ENCODE measurements at places on chromosomes 16 and 17. TPM values are rescaled to one million over a fixed set of nuclear protein-coding genes. Genes with fewer than 3 reads are reported as not detected.

DNA sequence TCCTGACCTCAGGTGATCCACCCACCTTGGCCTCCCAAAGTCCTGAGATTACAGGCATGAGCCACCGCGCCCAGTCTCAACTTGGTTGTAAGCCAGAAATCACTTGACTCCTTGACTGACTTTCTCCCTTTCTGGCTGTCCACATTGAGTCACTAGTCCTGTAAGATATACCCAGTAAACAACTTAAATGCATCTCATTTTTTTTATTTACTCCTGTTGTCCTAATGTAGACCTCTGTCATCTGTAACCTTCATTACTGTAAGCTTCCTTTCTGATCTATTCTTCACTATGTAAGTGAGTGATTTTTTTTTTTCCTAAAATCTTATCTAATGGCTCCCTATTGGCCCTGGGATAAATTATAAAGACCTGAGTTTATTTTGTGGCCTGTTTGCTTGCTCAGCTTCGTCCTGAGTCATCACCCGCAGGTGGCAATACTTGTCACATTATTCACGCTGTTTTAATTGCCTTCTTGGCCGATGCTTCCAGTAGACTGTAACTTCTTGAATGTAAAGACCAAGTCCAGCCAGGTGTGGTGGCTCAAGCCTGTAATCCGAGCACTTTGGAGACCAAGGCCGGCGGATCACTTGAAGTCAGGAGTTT is 41.0 kb downstream of the PAFAH1B1 start:
- peak; percentile 91 for DNase-seq

- DNase-seq = no peak
These were observed 333.6 kb upstream of the TBX2 start for GRCh38 chr17:61066062-61066461.

DNA sequence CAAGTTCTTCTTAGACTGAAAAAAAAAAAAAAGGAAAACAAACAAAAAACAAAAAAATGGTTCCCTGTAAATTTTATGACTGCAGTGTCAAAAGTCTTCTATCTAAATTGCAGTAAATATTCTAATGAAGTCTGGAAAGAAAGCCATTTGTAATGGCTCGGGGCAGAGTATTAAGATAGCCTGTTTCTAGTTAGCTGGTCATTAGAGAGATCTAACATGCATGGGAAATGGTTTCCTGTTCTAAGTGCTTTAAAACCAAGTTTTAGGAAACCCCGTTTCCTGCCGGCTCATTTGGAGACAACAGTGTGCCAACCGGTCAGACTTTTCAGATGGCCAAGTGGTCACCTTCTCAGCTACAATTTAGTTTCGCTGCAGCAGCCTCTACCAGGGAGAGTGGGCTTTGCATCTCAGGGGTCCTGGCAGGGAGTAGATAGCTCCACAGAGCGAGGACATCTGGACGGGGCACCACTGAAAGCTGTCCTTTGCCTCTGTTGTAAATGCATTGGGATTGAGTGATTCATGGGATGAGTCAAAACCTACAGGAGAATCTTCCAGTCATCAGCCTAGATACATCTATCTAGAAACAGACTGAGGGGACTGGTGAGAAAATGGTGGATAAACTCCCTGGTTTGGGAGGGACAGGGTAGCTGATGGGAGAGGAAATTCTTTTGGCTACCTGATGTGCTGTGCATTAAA is 473.2 kb upstream of the SALL1 start:
- DNase-seq = no peak

GRCh38 chr16:85724936-85725335 is 26.0 kb downstream of the C16orf74 start:
- DNase-seq = no peak

The ZNF385C gene
- 0.36 TPM for total RNA-seq

GRCh38 chr16:1887711-1888354 is 15.9 kb upstream of the MEIOB start:
- no peak for DNase-seq

DNA sequence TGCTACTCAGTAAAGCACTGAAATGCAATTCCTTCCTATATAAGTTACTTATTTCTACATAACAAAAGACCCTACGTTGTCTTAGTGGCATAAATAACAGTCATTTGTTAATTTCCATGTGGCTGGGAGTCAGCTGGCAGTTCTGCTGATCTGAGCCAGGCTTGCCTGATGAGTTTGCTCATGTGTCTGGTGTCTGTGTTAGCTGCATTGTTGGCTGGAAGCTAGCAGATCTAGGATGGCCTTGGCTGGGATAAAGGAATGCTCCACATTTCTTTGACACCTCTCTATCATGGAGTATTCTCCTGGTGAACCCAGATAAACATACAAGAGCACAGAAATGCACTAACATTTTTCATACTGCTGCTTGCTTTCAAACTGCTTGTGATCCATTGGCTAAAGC is 264.4 kb upstream of the MON1B start:
- DNase-seq = no peak

The CTNS gene
- 6.5 TPM for total RNA-seq

DNA sequence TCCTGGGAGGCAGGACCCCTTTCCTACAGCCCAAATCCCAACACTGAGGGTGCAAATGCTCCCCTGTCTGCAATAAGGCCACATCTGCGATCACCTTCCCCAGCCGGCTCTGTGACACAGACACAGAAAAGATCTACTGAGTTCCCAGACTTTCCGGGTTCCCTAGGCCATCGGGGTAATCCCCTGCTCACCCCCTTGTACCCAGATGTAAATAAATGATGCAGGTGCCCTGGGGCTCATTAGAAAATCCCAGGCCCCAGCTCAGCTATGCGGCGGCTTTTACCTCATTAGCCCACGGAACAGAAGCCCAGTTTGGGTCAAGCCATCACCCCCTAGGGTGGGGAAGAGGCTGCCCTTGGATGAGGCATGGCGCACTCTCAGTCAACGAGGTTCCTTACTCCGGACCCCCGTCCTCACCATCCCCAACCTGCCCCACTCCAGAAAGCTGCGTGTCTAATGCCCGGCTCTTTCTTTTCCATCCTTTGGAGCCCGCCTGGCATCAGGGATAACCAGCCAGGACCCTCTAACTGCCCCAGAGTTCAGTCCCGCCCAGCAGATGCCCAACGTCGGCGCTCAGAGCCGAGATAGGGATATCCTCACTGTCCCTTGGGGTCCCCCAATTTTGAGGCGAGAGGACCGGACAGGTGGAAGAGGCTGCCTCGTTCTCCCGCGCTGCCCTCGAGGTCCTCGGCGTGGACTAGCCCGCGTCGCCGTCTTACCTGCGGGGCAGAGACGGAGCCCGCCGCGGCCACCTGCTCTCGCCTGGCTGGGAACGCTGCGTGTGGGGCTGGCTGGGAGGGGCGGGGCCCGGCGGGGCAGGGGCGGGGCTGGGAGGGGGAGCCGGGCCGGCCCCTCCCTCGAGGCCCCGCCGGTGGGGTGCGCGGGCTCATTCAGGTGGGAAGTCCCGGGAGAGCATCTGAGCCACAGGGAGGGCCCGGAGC is at the start of gene ZNF385C:
Gene ZNF385C (minus strand): TSS at position 783 of the 941 bp plus-strand sequence. CDS start 35,417 bp downstream, outside the sequence.
- no peak for DNase-seq
